ENCODE measurements at places on chromosomes 11 and 22.
A peak's percentile ranks its signal among the peaks of the same experiment; 100 is the strongest.

GRCh38 chr11:13222285-13222684 lies 55.3 kb upstream of the BMAL1 start:
- no peak for DNase-seq
- H3K27me3 ChIP-seq, result peaks cover 4% of the 10 kb centered on the region
- H3K27ac ChIP-seq, result no peak overlapping the region
- H3K36me3 ChIP-seq, result no peaks in the 10 kb centered on the region

GRCh38 chr11:16985297-16985696 lies 28.9 kb downstream of the PLEKHA7 start:
- no peak for DNase-seq
- H3K4me3 ChIP-seq, result no peak overlapping the region
- no peak overlapping the region for H3K27ac ChIP-seq
- H3K36me3 ChIP-seq, result no peaks in the 10 kb centered on the region

GRCh38 chr11:34056672-34057071 lies 5.1 kb downstream of the CAPRIN1 start:
- no peak overlapping the region for H3K4me3 ChIP-seq
- no peak overlapping the region for H3K27ac ChIP-seq
- no peaks in the 10 kb centered on the region for H3K27me3 ChIP-seq
- peaks cover 41% of the 10 kb centered on the region for H3K4me1 ChIP-seq
- peaks cover 45% of the 10 kb centered on the region for H3K36me3 ChIP-seq
- DNase-seq, result no peak

DNA sequence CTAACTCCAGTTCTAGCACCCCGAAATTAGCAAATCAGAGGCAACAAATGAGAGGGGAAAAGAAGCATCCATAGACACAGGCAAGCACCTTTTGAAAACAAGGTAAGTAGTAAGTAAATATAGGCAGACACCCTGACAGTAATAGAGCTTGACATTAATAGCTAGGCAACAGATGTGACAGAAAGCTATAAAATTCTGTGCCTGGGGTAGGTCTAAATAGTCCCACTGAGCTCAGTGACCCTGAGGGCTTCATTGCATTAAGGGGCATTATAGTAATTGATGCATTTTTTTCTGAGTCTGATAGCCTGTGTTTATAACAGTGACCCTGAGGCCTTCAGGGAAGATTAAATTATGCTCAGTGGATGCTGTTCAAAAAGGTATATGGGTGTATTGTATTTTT lies 197.1 kb downstream of the HIPK3 start:
- no peak for DNase-seq
- no peak overlapping the region for H3K27ac ChIP-seq
- H3K36me3 ChIP-seq, result no peaks in the 10 kb centered on the region

GRCh38 chr11:8196749-8197148 lies 27.9 kb upstream of the RIC3 start:
- peaks cover 5% of the 10 kb centered on the region for H3K27me3 ChIP-seq
- no peak overlapping the region for H3K27ac ChIP-seq
- H3K4me1 ChIP-seq, result no peaks in the 10 kb centered on the region
- no peak for DNase-seq
- no peaks in the 10 kb centered on the region for H3K36me3 ChIP-seq
- H3K4me3 ChIP-seq, result no peak overlapping the region

DNA sequence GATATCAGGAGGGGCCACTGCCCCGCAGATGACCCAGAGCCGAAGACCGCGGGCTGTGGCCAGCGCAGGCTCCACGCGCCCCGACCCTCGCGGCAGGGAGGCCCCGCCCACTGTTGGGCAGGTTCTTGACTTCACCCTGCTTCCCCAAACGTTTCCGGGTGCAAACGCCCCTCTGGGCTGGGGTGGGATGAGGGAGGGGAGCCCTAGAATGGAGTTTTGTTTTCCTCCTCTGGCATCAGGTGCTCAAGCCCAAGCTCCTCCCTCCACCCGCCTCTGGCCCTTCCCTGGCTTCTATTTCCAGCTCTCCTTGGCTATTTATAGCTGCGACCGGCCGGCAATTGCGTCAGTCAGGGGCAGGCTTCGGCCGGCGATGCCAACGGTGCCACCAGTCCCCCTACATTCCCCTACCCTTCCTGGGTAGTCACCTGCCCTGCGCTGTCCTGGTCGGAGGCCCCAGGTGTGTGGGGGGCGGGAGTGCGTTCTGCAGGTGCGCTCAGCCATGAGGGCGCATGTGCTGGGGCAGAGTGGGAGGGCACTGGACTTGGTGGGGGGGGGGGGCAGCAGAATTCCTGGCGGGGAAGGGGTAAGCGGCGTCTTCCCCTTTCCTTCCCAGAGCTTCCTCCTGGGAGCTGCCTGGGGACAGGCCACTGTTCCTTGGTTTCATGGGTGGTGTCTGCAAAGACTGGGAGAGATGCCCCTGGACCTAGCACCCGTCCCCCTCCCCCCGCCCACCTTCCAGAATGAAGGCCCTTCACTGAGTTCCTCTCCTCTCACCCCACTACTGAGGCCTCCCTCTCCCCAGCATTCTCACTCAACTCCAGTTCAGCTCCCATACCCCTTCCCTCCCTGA lies 23.6 kb downstream of the DUSP8 start:
- no peaks in the 10 kb centered on the region for H3K36me3 ChIP-seq
- no peak overlapping the region for H3K4me3 ChIP-seq
- no peak overlapping the region for H3K27ac ChIP-seq
- peaks cover 4% of the 10 kb centered on the region for H3K4me1 ChIP-seq
- DNase-seq, result no peak

- H3K36me3 ChIP-seq, result no peaks in the 10 kb centered on the region
- H3K4me1 ChIP-seq, result no peaks in the 10 kb centered on the region
- no peak overlapping the region for H3K27ac ChIP-seq
- DNase-seq, result no peak
These were observed 929.0 kb upstream of the FAT3 start for GRCh38 chr11:91295591-91295990.

DNA sequence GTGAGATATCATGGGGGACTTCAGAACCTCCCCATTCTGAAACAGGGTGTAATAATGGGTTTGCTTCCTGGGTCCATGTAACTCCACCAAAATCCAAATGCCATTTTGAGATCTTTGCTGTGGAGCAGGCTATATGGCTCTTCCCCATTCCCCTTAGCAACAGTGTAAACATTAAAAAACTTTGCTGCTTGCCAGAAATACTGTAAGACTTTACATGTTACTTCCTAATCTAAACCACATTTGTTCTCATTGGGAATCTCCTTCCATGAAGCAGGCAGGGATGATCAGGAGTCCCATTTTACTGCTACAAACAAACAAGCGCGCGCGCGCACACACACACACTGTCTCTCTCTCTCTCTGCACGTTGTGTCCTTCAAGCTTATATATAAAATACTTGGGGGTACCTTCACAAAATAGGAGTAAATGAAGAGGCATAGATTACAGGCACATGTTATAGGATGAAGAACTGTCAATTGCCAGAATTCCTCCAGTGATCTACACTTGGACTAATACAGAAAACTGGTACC lies 86.5 kb downstream of the ANO3 start:
- H3K27me3 ChIP-seq, result no peaks in the 10 kb centered on the region
- H3K36me3 ChIP-seq, result no peaks in the 10 kb centered on the region
- DNase-seq, result no peak
- no peak overlapping the region for H3K4me3 ChIP-seq
- H3K27ac ChIP-seq, result no peak overlapping the region

DNA sequence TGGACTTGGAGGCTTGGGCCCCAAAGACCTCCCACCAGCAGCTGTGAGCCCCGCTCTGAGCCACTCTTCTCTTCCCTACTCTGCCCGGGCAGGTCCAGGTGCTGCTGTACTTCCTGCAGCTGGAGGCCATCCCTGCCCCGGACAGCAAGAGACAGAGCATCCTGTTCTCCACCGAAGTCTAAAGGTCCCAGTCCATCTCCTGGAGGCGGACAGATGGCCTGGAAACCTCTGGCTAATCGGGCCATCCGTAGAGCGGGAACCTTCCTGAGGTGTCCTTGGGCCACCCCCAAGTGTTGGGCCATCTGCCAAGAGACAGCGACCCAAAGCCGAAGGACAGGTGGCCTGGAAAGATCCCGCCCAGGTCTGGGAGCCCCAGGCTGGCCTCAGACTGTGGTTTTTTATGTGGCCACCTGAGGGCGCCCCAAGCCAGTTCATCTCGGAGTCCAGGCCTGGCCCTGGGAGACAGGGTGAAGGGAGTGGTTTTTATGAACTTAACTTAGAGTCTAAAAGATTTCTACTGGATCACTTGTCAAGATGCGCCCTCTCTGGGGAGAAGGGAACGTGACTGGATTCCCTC lies 135.1 kb downstream of the BCR start:
- no peak overlapping the region for H3K4me3 ChIP-seq
- peaks cover 8% of the 10 kb centered on the region for H3K4me1 ChIP-seq
- H3K36me3 ChIP-seq, result peaks cover 4% of the 10 kb centered on the region
- H3K27me3 ChIP-seq, result no peaks in the 10 kb centered on the region
- peak overlapping the region; percentile 39 for H3K27ac ChIP-seq
- DNase-seq, result peak; percentile 78

DNA sequence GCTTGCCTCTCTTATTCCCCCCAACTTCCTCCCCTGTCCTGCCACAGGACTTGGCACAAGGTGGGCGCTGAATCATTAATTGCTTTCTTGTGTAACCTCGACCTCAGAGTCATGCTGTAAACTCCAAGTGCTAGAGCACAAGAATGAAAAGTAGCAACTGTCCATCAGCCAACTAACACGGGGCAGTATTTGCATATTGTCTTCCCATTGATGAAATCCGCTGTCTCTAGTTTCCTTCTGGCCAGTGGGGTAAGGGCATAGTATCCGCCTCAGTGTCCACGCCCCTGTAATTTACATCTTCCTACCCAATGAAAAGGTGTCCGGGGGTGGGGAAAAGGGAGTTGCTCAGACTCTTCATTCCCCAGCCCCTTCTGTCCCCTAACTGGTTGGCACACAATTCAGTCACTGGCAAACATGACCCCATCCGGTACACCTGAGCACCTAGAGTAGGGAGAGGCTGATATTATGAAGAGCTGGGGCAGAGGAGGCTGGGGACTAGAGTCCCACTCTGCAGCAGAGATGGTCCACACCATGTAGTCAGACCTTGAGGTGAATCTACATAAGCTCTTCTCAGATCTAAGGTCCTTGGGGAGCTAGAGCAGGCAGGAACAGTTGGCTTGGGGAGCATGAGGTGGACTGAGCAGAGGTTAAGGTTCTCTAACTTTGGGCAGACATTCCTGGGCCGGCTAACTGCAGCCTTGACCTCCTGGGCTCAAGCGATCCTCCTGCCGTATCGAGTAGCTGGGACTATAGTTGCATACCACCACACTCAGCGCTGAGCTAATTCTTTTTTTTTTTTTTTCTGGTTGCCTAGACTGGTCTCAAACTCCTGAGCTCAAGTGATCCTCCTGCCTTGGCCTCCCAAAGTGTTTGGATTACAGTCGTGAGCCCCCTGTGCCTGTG lies 6.8 kb upstream of the GGA1 start:
- peaks cover 20% of the 10 kb centered on the region for H3K27me3 ChIP-seq
- peaks cover 30% of the 10 kb centered on the region for H3K4me1 ChIP-seq
- H3K27ac ChIP-seq, result no peak overlapping the region

- H3K36me3 ChIP-seq, result peaks cover 2% of the 10 kb centered on the region
- no peak overlapping the region for H3K4me3 ChIP-seq
- peaks cover 13% of the 10 kb centered on the region for H3K4me1 ChIP-seq
These were observed 79.7 kb upstream of the LINC01488 start for GRCh38 chr11:69401715-69402114.

- no peaks in the 10 kb centered on the region for H3K36me3 ChIP-seq
- H3K27ac ChIP-seq, result no peak overlapping the region
These were observed 47.1 kb upstream of the HORMAD2 start for GRCh38 chr22:30033137-30033536.

DNA sequence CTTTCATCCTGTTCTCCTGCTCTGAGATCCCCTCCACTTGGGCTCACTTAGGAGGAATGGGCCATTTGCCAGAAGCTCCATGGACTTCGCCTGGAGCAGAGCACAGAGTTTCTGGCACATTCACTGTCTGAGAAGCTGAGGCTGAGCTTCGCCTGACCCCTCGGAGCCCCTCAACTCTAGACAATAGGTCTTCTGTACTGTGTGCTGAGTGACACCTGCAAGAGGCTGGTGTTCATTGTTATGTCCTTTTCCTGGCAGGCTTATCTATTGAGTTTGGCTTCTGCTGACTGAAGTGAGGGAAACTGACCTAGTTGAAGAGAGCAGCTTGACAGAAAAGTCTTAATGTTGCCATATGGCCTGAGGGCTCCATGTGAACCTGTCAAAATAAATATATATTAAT lies 124.3 kb downstream of the EHF start:
- no peak overlapping the region for H3K27ac ChIP-seq
- peaks cover 9% of the 10 kb centered on the region for H3K27me3 ChIP-seq
- no peaks in the 10 kb centered on the region for H3K4me1 ChIP-seq
- no peak overlapping the region for H3K4me3 ChIP-seq

DNA sequence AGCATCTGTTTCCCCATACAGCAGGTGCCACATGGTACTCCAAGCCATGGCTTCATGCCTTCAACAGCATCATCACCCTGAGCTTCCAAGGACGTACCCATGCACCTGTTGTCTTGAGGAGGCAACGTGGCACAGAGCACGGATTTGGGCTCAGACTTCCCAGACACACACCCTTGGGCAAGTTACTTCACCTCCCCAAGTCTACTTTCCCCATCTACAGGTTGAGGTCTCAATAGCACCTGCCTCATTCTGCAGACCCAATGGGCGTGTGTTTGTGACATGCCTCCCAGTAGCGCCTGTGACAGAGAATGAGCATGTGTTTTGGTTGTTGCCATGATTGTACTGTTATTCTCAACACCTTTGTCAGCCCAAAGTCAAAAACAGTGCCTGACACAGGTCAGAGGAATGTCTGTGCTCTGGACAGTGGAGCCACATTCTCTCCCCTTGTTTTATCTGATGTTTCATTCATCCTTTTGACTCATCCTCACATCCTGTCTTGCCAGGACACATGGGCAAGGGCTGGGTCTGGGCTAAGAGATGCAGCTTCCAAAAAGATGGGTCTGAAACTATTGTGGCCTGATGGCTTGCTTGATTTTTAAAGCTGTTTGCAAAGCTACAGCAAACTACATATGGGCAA lies 53.4 kb upstream of the CCND1 start:
- no peak for DNase-seq
- no peak overlapping the region for H3K4me3 ChIP-seq
- H3K4me1 ChIP-seq, result no peaks in the 10 kb centered on the region

- no peak overlapping the region for H3K4me3 ChIP-seq
- no peaks in the 10 kb centered on the region for H3K36me3 ChIP-seq
- DNase-seq, result no peak
- H3K27me3 ChIP-seq, result no peaks in the 10 kb centered on the region
- no peaks in the 10 kb centered on the region for H3K4me1 ChIP-seq
These were observed 32.1 kb upstream of the TENM4 start for GRCh38 chr11:79472819-79473529.

- no peak overlapping the region for H3K27ac ChIP-seq
- H3K4me1 ChIP-seq, result no peaks in the 10 kb centered on the region
- H3K27me3 ChIP-seq, result no peaks in the 10 kb centered on the region
- no peak for DNase-seq
- no peak overlapping the region for H3K4me3 ChIP-seq
These were observed 363.6 kb downstream of the CTTN start for GRCh38 chr11:70761908-70762337.

GRCh38 chr11:44112091-44112821 lies 16.8 kb downstream of the EXT2 start:
- DNase-seq, result no peak
- peaks cover 6% of the 10 kb centered on the region for H3K4me1 ChIP-seq
- H3K4me3 ChIP-seq, result no peak overlapping the region
- no peak overlapping the region for H3K27ac ChIP-seq

- H3K27me3 ChIP-seq, result no peaks in the 10 kb centered on the region
- no peak overlapping the region for H3K27ac ChIP-seq
- no peaks in the 10 kb centered on the region for H3K4me1 ChIP-seq
- H3K4me3 ChIP-seq, result no peak overlapping the region
These were observed 9.9 kb upstream of the PARVB start for GRCh38 chr22:44014241-44014640.
